ENCODE measurements at places on chromosomes 1 and 21.

- no peak for DNase-seq
- no peaks in the 10 kb centered on the region for H3K27me3 ChIP-seq
These were observed 28.9 kb downstream of the RNF2 start for GRCh38 chr1:185074307-185074706.

GRCh38 chr1:163876546-163876945 lies 554.8 kb downstream of the NUF2 start:
- H3K36me3 ChIP-seq, result no peaks in the 10 kb centered on the region
- no peak overlapping the region for H3K27ac ChIP-seq
- peaks cover 13% of the 10 kb centered on the region for H3K4me1 ChIP-seq
- DNase-seq, result no peak

DNA sequence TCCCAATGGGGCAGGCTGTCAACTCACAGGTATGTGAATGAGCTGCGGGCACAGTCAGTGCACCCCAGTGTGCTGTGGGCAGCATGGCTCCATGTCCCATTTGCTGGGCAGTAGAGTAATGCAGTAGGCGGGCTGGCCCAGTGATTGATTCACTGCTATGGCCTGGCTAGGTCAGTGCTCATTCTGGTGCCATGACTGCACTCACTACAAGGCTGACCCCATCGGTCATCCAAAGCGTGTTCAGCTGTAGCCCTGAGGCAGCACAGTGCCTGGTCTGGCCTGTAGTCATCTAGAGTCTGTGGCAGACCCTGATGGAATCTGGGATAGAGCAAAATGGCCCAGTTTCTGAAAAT lies 7.4 kb downstream of the HYI start:
- peaks cover 22% of the 10 kb centered on the region for H3K36me3 ChIP-seq
- peak overlapping the region; percentile 37 for H3K27ac ChIP-seq
- peak overlapping the region; percentile 18 for H3K4me3 ChIP-seq

GRCh38 chr1:165313903-165314302 lies 42.6 kb downstream of the LMX1A start:
- H3K4me1 ChIP-seq, result peaks cover 4% of the 10 kb centered on the region
- H3K27me3 ChIP-seq, result peaks cover 52% of the 10 kb centered on the region
- no peak overlapping the region for H3K4me3 ChIP-seq
- no peaks in the 10 kb centered on the region for H3K36me3 ChIP-seq

- no peak overlapping the region for H3K4me3 ChIP-seq
- peak; percentile 30 for DNase-seq
- peaks cover 40% of the 10 kb centered on the region for H3K4me1 ChIP-seq
- H3K27ac ChIP-seq, result no peak overlapping the region
- no peaks in the 10 kb centered on the region for H3K27me3 ChIP-seq
These were observed 1.4 kb upstream of the RBM15 start for GRCh38 chr1:110337704-110338308.

DNA sequence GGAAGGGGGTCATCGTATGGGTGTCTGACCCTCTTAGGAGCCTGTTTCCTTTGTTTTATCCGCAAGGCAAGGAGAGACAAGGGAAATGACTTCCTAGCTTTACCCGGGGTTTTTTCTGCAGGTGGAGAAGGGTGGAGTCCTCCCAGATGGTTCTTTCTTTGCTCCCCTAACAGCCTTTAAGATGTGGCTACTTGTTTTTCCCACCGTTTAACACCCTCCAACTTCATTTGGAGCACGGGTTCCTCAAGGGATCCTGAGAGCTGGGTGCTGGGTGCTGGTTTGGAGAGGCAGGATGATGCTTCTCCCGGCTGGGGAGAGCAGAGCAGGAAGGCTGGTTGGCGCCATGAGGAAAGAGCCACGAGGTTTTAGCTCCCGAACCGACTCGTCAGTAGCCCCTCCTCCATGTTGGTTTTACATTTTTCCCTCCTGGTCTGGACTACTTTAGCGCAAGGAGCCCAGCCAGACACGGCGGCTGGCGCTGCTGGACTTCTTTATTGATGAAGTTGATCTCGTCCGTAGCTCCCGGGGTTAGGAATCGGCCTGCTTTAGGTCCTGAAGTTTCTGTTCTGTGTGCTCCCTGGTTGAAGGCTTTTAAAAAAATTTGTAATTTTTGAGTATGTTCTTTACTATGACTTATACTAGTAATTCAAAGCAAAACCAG lies 1.4 kb downstream of the UCK2 start:
- peak; percentile 43 for DNase-seq
- H3K27me3 ChIP-seq, result peaks cover 2% of the 10 kb centered on the region
- peak overlapping the region; percentile 99 for H3K27ac ChIP-seq
- peak overlapping the region; percentile 100 for H3K4me3 ChIP-seq

GRCh38 chr1:183590244-183591191 lies at the start of gene NCF2:
Gene NCF2, minus strand, starts transcription at chr1:183590459. Its CDS starts 130 bp downstream, at chr1:183590329.
- no peak for DNase-seq
- H3K4me1 ChIP-seq, result peaks cover 20% of the 10 kb centered on the region
- H3K27ac ChIP-seq, result no peak within 1 kb of the TSS

GRCh38 chr1:76989976-76990375 lies 122.7 kb downstream of the ST6GALNAC5 start:
- H3K27me3 ChIP-seq, result no peaks in the 10 kb centered on the region
- H3K4me1 ChIP-seq, result peaks cover 22% of the 10 kb centered on the region
- DNase-seq, result no peak
- peaks cover 17% of the 10 kb centered on the region for H3K36me3 ChIP-seq
- no peak overlapping the region for H3K27ac ChIP-seq
- H3K4me3 ChIP-seq, result no peak overlapping the region

DNA sequence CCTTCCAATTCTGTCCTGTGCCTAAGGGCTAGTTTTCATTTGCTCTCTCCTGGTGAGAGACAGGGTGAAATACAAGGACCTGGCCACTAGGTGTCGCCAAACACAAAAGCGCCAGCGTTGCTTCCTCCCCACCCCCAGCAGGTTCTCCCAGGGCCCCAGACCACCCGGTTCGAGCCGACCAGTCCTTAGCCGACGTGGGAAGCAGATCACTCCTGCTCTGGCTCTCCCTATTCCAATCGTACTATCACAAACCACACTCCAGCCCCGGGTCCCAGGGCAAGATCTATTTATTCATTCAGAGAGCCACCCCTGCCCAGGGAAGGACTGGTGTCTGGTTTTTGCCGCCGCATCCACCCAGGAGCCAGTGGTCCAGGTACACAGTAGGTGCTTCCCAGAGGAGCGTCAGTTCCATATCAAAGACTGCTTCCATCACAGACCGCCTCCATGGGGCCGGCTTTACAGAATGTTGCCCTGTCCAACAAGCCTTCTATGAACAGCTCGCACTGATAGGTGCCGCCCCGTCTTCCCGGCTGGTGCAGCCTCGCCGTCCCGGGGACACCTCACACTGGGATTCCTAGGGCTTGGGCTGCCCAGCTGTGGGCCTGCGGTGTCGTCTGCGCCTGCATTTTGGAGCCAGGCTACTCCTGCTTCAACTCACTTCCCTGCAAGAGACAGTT lies 35.0 kb downstream of the CTNNBIP1 start:
- H3K36me3 ChIP-seq, result no peaks in the 10 kb centered on the region
- no peaks in the 10 kb centered on the region for H3K27me3 ChIP-seq
- H3K27ac ChIP-seq, result no peak overlapping the region
- no peak overlapping the region for H3K4me3 ChIP-seq
- H3K4me1 ChIP-seq, result peaks cover 19% of the 10 kb centered on the region

GRCh38 chr1:205088341-205088740 lies 4.1 kb upstream of the TMEM81 start:
- no peak overlapping the region for H3K4me3 ChIP-seq
- no peaks in the 10 kb centered on the region for H3K27me3 ChIP-seq
- no peak for DNase-seq
- H3K36me3 ChIP-seq, result peaks cover 22% of the 10 kb centered on the region

DNA sequence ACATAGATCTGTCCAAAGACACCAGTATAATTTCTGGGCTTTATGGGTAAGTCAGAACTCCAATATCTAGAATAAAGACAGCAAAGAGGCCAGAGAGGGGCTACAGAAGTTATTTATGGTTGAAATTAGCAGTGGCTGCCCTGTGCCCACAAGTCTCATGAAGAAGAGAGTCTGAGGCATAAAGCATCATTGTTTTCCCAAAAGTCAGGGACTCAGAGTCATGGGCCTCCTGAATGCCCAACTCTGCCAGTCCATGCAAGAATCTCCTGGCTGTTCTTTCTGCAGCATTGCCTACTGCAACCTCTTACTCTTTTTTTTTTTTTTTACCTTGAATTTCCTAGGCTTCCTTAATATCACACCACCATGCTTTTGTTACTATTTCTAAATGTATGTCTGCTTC lies 49.6 kb downstream of the PLPP3 start:
- H3K27me3 ChIP-seq, result no peaks in the 10 kb centered on the region
- H3K27ac ChIP-seq, result no peak overlapping the region
- H3K4me3 ChIP-seq, result no peak overlapping the region
- peaks cover 41% of the 10 kb centered on the region for H3K4me1 ChIP-seq
- DNase-seq, result no peak

DNA sequence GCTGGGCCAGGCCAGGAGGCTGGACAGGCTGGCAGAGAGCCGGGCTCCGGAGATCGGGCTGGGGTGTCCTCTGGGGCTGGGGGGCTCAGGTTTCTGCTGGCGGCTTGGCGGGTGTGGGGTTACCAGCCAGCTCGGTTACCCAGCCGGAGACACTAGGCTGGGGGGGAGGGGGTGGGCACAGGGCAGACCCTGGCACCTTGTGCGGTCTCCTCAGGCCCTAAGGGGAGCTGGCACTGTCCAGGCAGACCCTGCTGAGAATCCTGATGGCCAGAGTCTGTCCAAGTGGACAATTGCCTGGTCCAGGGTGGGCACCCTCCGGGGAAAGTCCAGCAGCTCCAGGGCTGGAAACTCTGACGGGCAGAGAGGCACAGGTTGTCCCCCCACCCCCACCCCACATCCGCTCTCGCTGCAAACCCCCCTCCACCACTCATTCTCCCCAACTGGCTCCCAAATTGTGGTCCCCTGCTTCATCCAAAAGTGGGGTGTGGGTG lies 6.7 kb downstream of the ZBTB7B start:
- H3K36me3 ChIP-seq, result no peaks in the 10 kb centered on the region
- no peak overlapping the region for H3K4me3 ChIP-seq
- H3K27me3 ChIP-seq, result no peaks in the 10 kb centered on the region
- no peak overlapping the region for H3K27ac ChIP-seq
- peaks cover 18% of the 10 kb centered on the region for H3K4me1 ChIP-seq

- no peak overlapping the region for H3K27ac ChIP-seq
- peaks cover 4% of the 10 kb centered on the region for H3K27me3 ChIP-seq
- no peaks in the 10 kb centered on the region for H3K36me3 ChIP-seq
These were observed 10.9 kb downstream of the PTCH2 start for GRCh38 chr1:44832056-44832705.

DNA sequence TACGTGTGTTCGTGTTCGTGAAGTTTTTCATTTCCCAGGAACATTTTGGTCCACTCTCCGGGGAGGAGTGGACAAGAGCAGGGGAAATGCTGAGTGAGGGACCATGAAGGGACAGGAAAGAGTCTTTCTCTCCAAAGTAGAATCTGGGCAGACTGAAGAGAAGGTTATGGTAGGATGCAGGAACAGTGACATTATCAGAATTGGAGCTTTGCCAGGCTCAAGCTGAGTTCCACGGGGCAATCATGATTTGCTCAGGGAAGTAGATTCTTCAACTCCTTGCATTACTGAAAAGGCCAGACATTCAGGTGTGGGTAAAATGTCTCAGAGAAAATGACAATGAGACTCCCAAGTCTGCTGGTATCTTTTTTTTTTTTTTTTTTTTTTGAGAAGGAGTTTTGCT lies 16.6 kb downstream of the ATP1A4 start:
- DNase-seq, result no peak
- peaks cover 57% of the 10 kb centered on the region for H3K4me1 ChIP-seq
- H3K27me3 ChIP-seq, result no peaks in the 10 kb centered on the region

- no peak overlapping the region for H3K4me3 ChIP-seq
- no peak overlapping the region for H3K27ac ChIP-seq
- H3K4me1 ChIP-seq, result no peaks in the 10 kb centered on the region
These were observed 22.9 kb upstream of the IFNAR2 start for GRCh38 chr21:33206771-33207281.
